Stimulated activated CD4-positive, alpha-beta T cell treated with anti-CD3 and anti-CD28 coated beads, Interleukin-15, amount 100 ng/mL, for 1 hour (primary cell): ENCODE measurements at places on chromosomes 4 and X.

GRCh38 chrX:9948406-9948805 is 18.8 kb upstream of the CLDN34 start:
- DNase-seq: no peak

- no peak for DNase-seq
Measured at GRCh38 chr4:55079451-55080173, 45.8 kb downstream of the KDR start.

DNA sequence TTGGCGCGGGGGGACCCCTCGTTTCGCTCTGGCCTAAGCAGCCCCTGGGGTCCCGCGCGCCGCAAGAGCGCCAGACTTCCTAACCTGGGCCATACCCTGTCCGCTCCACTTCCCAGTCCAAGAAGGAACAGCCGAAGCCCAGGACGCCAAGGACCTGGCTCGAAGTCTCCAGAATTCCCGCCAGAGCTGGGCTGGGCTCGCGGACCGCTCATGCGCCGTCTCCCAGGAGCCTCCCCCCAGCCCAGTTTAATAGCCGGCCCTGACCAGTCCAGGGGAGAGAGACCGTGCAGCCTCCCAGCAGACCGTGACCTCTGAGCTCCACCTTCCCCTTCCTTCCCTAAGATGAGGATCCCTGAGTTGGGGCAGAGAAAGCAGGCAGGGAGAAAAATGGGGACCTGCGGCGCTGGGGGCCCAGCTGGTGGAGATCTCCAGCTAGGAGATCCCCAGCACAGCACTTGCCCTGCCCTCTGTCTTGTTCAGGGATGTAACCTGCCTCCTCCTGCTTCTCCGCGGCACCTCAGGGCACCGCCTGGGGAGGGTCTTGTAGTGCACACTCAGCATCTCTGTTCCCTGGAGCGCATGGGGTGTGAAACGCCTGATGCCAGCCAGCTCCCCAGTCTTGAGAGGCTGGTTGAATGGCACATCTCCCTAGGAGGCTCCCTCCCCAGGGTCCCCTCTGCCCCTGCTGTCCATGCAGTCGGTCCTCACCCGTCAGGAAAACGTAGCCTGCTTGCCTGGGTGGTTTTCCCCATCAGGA is 1.2 kb upstream of the LETM1 start:
- no peak for DNase-seq

- DNase-seq: no peak
Measured at GRCh38 chr4:2824836-2825381, 18.7 kb upstream of the ADD1 start.

DNA sequence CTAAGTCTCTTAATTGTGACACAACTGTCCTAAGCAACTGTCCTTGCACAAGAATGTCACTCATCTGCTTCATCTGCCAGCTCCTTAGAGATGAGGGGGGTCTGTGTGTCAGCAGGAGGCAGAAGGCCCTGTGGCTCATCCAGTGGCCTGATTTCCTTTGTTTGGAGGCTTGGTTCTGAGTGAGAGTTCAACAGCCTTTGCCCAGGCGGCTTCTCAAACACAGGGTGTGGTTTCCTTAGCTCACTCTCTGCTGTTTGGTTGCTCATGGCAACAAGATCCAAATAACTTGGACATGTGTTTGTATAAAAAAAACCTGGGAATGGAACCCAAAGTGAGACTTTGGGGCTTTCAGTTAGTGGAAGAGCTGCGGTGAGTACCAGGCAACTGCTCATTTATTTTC is 46.6 kb downstream of the MAP7D3 start:
- DNase-seq: no peak

GRCh38 chr4:95048296-95048695 is 290.5 kb downstream of the BMPR1B start:
- DNase-seq: no peak

DNA sequence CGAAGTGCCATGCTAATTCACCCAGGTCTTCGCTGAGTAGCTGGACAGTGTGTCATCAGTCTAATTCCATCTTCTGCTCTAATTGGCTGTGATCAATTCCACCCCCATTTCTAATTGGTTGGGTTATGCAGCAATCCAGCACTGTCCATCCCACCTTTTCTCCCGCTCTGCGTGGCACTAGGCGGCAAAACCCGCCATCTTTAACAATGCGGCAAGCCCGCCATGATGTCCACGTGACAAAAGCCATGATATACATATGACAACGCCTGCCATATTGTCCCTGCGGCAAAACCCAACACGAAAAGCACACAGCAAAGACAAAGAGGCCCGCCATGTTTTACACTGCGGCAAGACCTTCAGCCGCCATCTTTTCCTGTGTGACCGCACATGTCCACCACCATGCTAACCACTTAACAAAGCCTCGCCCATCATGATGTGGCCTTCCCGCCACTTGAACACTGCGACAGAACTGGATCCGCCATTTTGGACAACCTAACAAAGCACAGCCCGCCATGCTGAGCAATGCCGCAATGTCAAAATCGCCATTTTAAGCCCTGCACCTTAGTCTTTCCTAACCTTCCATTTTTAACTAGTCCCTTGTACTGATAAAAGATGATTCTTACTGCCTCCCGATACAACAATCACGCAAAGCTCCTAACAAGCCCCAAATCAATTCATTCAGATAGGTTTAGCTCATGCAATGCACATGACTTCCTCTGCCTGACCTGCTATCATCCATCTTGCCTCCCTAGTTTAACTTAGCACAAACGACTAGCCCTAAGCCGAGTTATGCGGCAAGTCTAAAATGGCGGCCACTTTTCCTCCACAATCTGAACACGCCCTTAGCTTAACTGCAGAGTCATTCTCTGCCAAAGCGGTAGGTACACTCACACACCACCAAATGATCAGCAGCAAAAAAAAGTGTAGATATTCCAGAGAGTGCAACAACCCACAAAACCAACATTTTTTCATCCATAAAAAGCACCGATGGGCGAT is 288.3 kb downstream of the CHIC1 start:
- DNase-seq: no peak

- DNase-seq: no peak
Measured at GRCh38 chr4:23023121-23023520, 330.4 kb downstream of the GBA3 start.

GRCh38 chr4:8321771-8322170 is 52.2 kb downstream of the HTRA3 start:
- no peak for DNase-seq

- no peak for DNase-seq
Measured at GRCh38 chr4:518569-519083, 19.6 kb downstream of the PIGG start.

DNA sequence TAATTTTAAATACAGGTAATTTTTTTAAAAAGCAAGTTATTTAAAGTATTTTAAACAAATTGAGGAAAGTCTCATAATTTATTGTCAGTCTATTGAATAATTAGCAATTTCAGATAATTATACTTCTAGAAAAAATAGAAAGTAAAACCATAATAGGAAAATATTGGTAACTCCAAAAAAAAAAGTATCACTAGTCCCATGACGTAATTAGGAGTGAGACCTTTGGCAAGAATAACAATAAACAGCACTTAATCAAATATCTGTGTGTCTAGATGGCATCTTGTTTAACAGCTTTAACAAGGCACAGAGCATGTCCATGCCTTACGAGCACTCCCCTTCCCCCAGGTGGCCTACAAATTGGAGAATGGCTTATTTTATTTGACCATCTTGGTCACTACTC is 1683.6 kb upstream of the AGA start:
- DNase-seq: no peak

- no peak for DNase-seq
Measured at GRCh38 chr4:21979196-21979595, 30.6 kb upstream of the KCNIP4 start.

DNA sequence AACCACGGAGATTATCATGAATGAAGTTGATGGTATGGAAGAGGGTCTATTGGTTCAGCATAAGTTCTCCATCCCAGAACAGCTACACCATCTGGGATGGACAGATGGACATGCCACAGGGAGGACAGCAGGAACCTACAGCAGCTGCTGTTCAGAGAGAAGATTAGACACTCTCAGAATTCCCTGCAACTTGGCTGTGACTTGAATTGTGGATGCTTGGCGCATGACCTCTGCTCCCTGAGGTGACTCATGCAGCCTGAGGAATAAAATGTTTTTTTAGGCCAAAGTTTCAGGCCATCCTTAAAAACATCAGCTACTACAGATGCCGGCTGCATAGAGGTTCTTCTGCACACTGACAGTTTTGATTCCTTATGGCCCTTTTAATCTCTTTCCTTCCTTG is 97.3 kb downstream of the RS1 start:
- no peak for DNase-seq

- DNase-seq: no peak
Measured at GRCh38 chrX:132034648-132035047, 11.5 kb downstream of the STK26 start.

DNA sequence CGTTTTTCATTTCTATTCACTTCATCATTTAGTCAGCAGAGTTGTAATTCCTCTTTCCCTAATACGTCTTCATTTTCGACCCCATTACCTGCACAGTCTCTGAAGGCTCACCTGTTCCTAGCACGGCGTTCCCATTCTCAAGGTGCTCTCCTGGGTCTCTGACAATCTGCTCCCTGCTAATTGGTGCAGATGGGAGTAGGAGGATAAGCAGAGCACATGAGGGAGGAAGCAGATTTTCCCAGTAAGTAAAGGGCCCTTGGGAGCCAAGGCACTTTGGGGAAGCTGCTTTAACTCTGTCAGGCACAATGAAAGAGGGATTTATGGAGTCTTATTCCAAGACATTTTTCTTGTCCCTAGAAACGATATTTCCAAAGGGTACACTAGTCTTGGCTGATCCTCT is 466.4 kb downstream of the STIM2 start:
- DNase-seq: no peak

DNA sequence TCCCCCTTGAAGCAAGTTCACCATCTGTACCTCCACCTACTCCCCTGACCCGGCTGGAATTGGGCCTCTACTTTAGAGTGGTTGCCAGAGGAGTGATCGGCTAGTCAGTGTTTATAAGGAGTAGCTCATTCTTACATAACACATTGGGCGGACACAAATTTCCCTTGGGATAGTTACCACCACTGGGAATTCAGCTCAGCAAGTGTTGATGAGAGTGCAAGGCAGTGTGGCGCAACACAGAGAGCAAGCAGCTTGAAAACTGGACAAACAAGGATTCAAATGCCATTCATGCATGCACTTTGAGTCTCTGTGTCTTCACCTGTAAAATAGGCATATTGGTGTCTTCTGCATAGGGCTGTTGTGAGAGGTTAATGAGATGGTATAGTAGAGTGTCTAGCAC is 92.7 kb downstream of the STK32B start:
- no peak for DNase-seq

- no peak for DNase-seq
Measured at GRCh38 chr4:110617646-110618580, 5.0 kb downstream of the PITX2 start.

DNA sequence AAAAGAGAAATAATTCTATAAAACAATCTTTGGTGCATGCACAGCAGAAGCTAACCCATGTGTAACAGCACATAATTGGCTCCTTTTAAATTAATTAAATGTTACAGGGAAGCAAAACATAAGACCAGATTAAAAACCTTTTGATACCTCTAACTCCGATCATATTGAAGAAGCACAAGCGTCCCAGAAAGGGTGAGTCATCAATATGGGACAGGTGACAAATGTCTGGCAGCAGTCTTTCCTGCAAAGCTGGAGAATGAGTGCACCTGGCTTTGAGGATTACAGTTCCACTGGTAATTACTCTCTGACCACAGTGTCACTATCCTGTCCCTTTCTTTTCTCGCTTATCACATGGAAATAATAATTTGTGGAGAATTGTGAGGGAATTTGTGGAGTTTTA is 94.6 kb downstream of the FAM9B start:
- DNase-seq: no peak

DNA sequence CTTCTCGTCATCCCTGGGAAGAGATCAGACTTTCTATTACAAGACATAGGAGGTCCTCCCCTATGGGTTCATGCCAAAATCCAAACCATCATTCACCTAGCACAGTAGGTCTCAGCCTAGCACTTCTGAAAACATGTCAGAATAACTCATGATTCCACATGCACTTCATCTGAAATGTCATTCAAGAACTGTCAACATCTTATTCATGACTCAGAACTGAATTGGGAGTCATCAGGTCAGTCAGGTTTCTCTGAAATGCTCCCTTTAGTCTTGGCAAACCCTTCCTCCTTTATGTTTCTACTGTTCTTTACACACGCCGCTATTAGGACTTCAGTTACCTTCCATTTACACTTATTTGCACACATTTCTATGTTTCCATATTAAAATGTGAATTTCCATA is 67.2 kb downstream of the ANTXR2 start:
- no peak for DNase-seq

DNA sequence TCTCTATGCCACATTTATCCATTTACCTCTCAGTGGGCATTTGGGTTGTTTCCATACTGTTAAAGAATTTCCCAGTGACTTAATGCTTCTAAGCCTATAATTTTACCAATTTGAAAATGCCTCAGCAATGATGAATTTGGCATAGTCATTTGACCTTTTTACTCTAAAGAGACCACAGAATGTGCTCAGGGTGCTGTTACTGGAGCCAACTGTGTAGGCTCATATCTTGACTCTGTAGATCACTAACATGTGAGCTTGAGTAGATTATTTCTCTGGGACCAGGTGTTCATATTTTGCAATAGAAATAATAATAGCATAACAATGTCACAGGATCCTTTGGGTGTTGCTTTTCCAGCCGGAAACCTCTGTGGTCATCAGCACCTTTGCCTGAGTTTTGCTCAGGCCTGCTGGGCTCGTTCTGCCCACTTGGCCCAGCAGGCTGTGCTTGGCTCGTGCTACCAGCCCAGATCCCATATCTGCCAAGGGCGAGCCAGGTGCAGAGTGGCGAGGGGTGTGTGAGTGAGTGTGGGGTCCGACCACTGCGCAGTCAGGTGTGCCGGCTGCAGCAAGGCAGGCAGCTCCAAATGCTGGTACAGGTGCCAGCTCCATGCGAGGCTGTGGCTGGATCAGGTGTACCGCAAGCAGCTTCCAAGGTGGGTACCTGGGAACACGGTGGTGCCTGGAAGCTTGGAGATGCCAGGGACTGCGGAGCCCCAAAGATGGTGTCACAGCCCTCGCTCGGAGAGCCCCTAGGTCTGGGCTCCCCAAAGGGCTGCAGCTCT is 70.6 kb upstream of the ANK2 start:
- DNase-seq: no peak

DNA sequence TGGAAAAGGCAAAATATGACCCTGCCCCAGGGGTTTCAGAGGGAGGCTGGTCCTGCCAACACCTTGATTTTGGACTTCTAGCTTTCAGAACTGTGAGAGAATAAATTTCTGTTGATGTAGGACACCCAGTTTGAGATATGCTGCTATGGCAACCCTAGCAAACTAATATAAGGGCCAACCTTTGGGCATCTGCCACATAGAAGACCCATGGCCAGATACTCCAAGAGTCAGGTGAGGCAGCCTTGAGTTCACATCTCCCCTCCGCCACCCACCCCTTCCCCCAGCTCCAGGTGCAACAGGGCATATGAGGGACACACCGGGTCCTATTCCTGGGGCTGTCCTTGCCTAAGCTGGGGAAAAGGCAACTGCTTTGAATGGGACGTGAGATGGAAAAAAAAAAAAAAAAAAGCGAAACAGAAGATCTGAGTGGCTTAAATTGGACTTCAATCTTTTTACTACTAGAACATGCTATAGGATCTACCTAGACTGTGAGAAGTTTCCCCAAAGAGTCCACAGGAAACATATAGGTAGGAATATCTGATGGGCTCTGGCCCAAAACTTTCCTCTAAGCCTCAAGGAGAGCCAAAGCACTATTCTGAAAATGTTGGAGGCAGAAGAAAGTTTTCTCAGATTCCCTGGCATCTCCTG is 56.5 kb upstream of the PROM1 start:
- DNase-seq: no peak
